ENCODE measurements at places on chromosomes 4 and X.

DNA sequence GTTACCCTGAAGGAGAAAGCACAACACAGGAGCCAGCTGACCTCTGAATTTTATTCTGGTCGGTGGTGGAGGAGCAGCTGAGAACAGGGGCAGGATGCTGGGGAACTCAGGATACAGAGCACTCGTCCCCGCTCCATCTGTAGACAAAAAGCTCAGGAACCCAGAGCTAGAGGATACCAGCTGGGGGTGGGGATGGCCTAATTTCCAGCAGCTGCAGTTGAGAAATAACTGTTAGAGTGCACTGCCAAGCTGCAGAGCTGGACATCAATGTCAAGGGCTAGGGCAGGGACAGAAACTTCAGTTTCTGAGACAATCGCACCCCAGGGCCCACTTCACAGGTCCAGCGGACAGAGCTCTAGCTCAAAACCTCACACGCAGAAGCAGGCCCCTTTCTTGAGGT is 122.1 kb upstream of the GUCY1A1 start:
- DNase-seq: no peak

DNA sequence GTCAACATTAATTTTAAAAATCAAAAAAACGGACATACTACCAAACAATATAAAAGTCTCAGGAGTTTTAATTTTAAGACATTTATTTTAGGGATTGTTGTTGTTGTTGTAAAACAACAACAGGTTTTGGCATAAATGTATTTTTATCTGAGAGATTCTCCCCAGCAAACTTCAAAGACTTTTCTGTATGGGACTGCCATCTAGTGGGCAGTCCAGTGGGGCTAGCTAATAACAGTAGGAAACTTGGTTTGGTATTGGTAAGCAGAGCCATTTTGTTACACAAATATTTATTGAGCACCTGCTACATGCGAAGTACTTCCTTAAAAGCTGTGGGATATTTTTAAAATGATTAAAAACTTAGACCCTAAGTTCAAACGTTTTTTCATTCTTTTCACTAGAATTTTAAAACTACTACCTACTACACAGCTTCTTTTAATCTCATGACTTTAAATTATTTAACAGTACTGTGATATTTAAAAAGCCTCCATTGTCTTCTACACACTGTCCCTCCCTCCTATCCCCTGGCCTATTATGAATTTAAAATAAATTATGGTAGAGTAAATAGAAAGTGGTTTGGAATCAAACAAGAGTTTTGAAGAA is 1028.4 kb upstream of the INTU start:
- DNase-seq: no peak

DNA sequence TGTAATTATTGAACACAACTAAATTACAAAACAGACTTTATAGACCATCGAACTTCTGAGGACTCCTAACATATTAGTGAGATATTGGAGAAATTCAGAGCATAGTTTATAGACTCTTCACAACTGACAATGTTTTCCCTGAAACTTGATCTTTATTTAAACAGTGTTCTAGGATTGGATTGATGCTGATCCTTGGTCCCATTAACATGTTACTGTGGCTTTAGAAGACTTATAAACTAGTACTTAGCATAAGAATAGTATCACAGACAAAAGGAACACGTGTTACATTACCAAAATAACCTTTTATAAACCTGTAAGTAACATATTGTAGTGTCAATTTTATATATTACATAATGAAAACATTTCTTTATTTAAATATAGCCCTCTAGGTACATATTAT is 689.6 kb downstream of the CCSER1 start:
- no peak for DNase-seq

DNA sequence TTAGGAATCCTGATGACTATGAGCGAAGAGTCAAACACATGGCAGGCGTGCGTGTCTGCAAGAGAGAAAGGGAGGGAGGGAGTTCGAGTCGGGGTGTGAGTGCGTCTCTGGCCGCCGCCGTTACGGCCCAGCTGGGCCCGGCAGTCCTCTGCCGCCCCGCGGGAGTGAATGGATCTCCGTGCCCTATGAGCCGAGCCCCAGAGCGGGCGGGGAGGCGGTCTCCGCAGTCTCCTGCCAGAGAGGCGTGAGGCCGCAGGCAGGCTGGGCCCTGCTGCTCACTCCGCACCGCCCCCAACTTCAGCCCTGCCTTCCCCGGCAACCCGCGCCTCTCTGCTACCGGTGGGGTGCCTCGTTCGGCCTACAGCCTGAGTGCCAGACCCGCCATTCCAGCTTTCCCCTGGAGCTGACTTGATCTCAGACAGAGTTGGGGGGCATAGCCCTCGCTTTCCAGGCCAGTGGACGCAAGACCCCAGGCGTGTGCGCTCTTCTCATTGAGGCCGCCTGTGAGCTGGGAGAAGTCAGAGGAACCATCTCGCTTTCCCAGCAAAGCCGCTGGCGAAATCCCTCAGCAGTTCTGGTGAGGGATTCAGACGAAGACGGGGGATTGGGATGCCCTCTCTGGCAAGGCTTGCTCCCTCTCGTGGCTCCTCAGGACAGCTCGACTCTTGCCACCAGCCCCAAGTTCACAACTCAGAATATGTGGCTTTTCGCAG is 1.4 kb downstream of the SLC16A2 start:
- DNase-seq: no peak

- no peak for DNase-seq
These were observed 40.5 kb upstream of the C4orf50 start for GRCh38 chr4:6058531-6059374.

GRCh38 chr4:32135642-32136041 is 1415.5 kb downstream of the PCDH7 start:
- DNase-seq: no peak

DNA sequence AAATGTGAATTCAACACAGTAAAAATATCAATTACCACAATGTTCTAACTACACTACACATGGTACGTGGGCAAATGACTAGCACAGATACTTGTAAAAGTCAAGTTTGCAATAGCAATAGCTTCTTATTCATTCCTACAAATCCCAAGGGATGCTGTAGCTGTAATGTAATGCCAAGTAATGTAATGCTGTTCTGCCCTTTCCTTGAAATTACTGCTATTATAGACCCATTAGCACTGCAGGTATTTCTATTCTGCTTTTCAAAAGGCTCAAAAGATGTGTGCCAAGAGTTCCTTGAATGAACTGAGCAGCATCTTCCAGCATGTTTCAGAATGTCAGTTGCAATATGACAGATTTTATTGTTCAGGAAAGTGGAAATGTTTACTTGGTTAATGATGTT is 129.9 kb upstream of the BANK1 start:
- DNase-seq: no peak

- no peak for DNase-seq
These were observed 8.8 kb downstream of the INTU start for GRCh38 chr4:127641524-127641923.

DNA sequence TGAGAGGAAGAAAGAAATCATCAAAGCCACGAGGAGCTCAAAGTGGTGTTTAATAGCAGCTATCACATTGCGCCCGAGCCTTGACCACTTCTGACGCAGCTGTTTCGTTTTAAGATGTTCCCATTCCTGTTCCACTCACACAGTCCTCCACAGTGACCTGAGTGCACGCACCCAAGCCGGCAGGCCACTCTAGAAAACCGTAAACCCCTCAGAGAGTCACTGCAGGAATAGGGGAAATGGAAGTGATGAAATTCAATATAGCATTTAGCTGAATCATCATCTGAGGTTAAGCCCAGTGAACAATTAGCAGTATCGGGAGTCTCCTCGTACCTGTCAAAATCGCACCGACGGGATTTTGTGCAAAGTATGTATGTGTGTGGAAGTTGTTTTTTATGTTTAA is 17.9 kb upstream of the HAND2 start:
- no peak for DNase-seq

DNA sequence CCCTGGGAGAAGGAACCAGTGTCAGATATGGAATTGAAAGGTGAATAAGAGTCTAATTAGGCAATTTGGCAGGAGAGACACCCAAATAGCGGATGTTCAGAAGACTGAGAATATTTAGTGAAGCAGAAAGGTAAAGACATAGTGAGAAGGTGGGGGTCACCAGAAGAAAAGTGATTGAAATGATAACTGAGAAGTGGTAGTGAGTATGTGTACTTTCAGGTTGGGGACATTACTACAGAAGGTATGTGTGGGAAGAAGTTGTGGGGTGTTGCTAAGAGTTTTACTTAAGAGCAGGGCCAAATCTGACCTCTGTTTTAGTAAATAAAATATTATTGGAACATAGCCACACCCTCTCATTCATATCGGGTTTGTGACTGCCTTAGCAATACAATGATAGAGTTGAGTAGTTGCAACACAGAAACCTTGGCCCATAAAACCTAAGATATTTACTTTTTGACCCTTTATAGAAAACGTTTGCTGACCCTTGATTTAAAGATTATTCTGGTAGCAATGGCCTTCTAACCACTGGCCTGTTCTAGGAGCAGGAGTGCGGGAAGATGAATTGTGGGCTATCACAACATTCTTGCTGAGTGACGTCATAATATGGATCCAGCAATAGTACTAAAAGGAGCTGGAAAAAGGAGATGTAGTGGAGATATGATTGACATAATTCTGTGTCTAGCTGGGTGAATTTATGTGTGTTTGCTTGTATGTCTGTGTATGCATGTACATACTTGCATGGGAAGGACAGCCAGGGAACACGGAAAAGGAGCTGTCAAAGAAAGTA is 115.3 kb downstream of the HS3ST1 start:
- no peak for DNase-seq

DNA sequence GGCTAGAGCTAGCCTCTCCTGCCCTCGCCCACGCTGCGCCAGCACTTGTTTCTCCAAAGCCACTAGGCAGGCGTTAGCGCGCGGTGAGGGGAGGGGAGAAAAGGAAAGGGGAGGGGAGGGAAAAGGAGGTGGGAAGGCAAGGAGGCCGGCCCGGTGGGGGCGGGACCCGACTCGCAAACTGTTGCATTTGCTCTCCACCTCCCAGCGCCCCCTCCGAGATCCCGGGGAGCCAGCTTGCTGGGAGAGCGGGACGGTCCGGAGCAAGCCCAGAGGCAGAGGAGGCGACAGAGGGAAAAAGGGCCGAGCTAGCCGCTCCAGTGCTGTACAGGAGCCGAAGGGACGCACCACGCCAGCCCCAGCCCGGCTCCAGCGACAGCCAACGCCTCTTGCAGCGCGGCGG is at the start of gene AR:
Gene AR (plus strand): TSS at position 204 of the 400 bp plus-strand sequence. CDS start 1,126 bp downstream, outside the sequence.
- no peak for DNase-seq

DNA sequence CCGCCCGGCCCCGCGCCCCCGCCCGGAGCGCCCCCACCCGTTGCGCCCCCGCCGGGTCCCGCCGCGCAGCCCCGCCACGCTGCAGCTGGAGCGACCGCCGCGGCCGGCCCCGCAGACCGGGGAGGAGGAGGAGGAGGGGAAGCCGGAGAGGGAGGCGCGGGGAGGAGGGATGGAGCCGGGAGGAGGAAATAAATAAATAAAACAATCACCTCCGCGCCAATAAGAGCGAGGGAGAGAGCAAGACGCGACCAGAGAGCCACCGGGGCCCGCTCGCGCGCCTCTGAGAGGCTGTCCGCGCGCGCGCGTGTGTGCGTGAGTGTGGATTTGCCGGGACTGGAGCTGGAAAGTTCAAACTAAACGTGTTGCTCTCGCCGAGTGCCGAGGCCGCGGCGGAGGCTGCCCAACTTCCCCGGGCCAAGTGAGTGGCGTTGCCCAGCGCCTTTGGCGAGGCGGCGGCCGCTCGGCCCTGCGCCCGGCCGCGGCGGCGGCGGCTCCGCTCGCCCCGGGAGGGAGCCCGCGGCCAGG is 2184.4 kb upstream of the TENM3 start:
- no peak for DNase-seq

DNA sequence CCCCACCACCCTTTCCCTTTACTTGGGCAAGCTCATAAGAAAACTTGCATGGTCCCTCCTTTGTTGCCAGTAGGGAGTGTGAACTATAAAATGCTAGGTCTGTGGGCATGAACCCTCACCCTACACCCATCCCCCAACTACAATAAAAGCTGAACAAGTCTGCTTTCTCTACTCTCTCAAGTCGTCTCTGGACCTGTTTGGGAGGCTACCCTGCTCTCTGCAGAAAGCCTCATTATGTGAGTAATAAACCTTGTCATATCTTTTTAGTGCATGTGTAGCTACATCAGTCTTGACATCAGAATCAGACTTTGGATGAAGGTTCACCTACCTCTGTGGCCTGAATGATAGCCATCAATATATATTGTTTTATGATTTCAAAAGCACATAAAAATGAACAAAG is 155.4 kb upstream of the FAM241A start:
- no peak for DNase-seq

- no peak for DNase-seq
These were observed 35.0 kb upstream of the RASGEF1B start for GRCh38 chr4:81506731-81507130.

DNA sequence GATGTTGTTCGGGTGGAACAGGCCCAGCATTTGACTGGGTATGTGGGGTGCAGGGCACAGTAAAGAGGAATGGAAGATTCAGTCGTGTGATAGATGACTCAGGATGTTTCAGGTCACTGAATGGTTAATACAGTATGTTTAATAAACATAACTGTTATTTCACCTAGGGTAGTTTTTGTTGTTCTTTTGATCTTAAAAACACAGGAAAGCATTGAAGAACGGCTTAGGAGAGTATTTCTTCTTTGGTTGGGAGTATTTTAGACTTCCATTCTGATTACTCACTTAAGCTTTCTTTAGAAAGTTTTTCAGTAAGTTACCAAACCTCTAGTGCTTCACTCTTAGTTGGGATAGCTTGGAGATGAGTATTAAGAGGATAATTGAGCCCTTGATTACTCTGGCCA is 62.3 kb downstream of the STAG2 start:
- DNase-seq: no peak

DNA sequence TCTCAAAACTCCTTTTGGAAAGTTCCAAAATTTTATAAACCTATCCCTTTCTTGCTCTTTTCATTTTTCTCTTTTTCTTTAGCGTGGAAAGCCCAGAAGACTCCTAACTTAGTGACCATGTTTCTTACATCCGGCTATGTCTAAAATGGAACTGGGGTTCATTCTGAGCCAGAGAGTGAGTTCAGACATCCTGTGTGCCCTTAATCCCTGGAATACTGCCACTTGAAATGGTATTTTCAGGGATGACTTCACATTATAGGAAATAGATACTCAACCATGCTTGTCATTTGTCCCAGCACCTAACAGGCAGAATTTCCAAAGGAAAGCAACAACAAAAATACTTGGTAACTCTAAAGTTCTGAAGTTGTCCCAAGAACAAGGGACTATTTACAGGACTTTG is 379.6 kb downstream of the ARHGAP24 start:
- no peak for DNase-seq

GRCh38 chr4:15691346-15692135 is 9.9 kb downstream of the FAM200B start:
- no peak for DNase-seq

DNA sequence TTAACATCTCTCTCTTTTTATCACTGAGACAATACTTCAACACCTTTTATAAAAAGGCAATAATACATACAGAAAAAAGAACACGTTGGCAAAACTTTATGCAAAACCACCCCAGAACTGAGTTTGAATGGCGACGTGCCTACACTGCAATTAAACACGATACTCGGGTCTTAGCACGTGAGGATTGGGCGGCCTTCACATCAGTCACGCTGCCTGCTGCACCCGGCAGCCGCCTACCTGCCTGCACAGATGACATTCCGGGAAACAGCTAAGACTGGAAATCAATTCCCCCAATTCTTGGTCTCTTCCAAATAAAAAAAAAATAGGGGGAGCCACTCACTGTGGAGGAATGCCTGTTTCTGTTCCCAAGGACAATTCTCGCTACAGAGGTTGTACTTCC is 68.2 kb downstream of the NYX start:
- DNase-seq: no peak

GRCh38 chr4:93313197-93313596 is 515.4 kb upstream of the ATOH1 start:
- DNase-seq: no peak
